ENCODE measurements at places on chromosomes 3 and 15.
A peak's percentile ranks its signal among the peaks of the same experiment; 100 is the strongest.

DNA sequence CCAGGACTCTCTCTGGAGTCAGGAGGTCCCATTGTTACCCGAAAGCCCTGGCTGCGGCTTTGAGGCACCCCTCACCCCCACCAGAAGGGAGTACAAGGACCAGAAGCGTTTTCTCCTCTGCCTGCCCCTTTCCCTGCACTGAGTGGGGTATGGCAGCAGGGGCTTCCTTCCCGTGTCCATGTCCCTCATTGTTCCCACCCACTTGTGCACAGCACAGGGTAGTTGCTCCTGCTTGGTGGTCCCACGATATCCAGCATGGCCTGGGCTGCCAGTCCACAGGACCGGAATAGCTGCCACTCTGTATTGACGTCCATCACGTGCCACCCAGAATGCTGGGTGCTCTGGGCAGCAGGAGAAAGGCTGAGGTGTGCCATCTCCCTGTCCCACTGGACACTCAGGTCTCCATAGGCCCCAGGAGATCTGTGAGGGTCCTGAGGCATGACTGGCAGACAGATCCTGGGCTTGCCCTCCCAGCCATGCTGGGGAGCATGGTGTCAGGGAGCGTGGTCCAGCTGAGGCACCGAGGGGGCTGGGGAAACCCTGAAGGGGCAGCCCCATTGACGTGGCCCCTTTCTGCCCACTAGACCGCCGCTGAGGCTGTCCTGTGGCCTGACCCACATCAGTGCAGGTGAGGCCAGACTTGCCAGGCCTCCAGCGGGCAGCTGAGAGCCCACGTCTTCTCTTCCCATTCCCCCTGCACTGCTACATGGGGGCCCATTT, 45.3 kb upstream of the SEC22A start:
- no peak for DNase-seq

DNA sequence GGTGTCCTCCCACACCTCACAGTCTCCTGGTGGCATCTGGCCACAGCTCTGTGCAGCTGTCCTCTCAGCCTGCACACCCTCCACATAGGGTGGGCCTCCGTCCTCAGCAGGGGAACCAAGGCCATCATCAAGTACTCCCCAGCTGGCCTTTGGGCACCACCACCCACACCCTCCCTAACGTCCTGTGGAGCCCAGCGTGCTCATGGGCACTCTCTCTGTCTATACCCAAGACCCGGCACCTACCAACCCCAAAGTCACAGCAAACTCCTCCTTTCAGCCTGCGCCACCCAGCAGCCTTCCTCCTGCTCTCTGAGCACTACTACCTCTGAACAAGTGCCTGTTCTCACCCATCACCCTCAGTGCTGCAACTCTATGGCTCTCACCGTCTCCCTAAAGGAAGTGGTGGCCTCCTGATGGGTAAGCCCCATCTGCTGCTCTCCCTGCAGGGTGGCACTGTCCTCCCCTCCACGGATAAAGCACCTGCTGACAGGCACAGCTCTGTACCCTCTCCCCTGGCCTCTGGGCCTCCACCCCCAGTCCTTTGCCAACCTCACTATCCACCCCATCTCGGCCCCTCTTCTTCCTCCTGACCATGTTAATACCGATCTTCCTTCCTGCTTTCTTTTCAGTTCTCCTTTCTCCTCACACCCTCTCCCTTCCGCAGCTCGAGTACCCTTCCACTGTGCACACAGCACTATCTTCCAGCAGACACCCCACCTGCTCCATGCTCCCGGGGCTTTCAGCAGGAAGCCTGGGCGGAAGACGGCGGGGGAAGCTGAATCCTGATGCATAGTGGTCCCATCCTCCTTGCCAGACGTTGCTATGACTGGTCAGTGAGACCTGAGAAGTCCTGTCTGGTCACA, 31.5 kb downstream of the SLC41A3 start:
- peak; percentile 17 for DNase-seq

DNA sequence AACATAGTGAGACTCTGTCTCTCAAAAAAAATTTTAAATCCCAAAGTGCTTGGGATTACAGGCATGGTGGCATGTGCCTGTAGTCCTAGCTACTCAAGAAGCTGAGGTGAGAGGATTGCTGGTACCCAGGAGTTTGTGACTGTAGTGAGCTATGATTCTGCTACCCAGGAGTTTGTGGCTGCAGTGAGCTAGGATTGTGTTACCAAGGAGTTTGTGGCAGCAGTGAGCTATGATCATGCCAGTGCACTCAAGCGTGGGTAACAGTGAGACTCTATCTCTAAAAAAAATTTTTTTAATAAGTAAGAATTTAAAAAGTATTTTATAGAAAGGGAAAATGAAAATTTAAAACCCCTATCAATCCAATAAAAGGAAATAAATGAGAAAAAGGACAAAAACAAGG, 69.5 kb downstream of the FAIM start:
- DNase-seq, result no peak

DNA sequence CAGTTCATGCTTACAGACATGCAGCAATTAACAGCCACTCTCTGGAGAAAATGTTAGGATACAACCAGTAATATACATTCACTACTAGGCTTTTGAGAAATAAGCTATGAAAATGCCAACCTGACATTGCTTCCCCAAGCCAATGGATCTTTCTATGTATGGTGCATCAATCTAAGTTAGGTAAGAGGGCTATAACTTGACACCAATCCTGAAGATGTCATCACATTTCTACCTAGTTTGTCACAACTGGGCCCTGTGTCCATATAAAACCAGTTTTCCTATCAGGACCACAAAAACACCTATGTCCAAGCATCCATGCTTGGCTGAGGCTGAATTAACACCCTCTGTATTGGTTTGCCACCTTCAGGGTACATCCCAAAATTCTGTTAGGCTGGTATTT, 13.8 kb upstream of the GPX1 start:
- no peak for DNase-seq

DNA sequence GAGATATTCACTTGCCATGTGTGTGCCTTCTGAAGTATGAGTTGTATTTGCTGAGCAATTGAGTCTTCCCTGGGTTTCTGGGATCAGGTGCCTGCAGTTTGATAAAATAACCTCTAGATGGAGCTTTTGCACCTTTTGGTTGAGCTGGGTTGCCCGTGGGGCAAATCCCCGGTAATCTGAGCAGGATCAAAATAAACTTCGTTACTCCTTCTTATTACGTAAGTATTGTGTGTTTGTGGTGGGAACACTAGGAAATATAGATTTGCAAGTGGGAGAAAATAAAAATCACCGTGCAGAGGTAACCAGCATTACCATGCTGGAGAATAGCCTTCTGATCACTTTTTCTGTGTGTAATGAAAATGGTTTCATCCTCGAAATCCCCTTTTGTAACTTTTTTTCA, 277.4 kb upstream of the NR2E3 start:
- no peak for DNase-seq

DNA sequence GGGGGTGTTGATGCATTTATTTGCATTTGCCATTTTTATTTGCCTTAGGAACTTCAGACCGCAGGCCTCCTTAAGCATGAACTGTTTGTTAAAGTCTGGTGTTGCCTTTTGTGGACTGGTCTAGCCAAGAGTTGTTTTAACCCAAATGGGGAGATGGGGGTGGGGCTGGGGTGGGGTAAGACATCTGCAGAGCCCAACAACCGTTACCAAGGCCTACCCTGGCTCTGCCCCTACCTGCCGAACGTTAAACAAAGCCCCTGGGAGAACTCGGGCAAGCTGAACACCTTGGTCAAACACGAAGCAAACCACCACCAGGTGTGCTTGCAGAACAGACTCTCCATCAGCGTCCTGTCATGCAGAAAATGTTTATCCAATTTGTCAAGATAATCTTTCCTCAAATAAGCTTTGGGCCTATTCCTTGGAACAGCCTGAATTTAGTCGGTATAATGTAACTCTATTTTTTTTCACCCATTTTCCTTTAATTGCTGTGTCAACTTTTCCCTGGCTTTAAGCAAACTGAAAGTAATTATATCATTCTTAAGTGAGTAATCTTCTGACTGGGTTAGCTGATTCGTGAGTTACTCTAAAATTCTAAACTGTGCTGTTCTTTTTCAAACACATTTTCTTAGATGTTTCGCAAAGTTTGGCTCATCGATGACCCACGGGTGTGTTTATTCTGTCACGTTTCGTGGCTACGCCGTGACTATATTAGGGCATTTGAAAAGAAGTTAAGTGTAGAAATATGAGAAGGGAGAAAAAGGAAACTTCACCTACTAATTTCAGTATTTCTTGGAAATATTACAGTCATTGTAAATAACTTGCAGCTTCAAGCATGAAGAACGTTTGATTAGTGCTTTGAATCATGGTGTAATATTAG, 127.6 kb downstream of the SOX2 start:
- no peak for DNase-seq

DNA sequence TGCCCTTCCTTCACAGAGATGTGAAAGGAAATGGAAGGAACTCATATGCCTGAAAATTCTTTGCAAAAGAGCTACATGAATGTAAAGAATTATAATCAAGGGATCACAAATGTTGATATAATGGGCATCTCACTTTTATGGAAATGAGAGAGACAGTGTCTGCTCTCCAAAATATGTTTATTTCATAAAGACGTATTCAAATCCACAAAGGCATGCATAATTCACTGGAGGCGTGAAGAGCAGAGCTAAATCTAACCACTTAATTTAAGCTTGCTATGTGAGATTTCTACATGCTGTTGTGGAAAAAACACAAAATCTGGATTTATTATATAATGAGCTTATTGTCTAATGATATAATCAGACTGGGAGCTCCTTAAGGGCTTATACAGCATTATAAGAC, 469.1 kb downstream of the RAP2B start:
- DNase-seq, result no peak

- DNase-seq, result no peak
These were observed 24.0 kb downstream of the RMDN3 start for GRCh38 chr15:40731034-40731433.

- no peak for DNase-seq
These were observed 41.9 kb downstream of the LIPC start for GRCh38 chr15:58473724-58474123.

DNA sequence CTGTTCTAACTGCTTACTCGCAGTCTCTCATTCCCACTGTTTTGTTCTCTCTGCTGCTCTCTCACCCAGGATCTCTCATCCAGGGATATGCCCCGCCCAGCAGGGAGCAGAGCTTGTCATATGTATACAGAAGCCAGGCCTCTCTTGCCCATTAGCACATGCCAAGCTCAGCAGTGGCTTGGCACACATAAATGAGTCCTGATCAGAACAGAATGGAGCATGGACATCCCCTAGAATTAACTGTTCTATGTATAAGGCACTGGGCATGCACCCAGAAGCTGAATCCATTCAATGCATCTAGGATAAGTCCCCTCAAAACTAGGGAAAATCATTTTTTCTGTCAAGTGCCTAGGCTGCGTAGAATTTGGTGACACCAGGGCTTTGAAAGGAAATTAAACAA, 61.6 kb downstream of the IGSF11 start:
- DNase-seq, result no peak

GRCh38 chr3:31758322-31758965, 222.6 kb downstream of the OSBPL10 start:
- DNase-seq, result no peak

DNA sequence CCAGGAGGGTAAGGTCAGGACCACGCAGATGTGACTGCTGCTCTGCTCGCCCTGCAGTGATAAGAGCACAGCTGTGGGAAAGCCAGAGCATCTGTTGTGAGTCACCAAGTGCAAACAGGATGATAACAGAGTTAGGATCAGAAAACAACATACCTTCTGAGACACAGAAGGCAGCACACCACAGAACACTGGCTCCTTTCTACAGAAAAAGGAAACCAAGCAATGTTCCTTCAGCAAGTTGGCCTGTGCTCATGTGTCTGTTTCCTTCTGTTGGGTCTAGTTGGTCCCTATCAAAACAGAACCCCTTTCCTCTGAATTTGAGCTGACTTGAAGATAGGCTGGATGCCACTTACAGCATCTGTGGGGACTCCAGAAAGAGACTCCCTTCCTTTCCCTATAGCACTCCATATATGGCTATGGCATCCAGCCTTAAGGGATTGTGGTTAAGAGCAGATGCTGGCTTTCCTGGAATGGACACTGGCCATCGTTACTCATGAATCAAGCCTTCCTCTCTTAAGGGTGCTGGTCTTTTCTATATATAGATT, 440.7 kb upstream of the THBS1 start:
- DNase-seq, result no peak

DNA sequence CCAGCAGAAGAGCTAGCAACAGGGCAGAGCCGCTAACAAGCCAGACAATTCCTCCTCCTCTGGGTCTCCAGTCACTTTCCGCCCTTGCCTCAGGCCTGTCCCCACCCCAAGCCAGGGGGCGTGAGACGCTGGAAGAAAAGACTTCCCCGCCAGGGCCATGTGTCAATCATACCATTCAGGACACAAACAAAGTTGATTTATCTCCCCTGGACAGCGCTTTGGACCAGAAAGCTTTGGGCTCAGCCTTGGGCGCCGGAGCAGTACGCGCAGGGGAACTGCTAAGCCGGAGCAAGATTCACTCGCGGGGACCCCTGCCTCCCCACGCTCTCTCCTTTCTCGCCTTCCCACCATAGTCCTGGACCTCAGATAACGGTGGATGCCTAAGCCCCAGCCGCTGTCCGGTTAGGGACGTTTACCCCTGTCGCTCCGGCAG, 479 bp downstream of the LRRC2 start:
- peak; percentile 4 for DNase-seq

DNA sequence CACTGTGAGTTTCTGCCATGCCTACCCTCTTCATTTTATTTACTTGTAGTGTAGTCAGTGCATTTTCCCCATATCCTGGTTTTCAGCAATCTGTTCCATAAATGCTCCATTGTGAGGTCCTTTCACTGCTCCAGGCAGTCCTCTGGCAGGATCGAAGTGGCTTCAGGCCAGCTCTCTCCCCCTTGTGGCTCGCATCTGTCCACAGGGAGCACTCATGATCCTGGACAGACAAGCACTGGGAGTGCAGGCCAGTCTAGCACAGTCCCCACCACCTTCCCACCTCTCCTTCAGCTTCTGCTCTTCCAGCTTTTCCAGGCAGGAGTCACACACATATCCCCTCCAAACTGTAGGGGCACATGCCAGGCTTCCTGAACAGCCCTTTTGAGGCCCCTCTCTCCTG, 173.6 kb downstream of the PPM1L start:
- no peak for DNase-seq

GRCh38 chr15:53193149-53193548, 403.0 kb upstream of the ONECUT1 start:
- peak; percentile 15 for DNase-seq
